ENCODE measurements at places on chromosomes 3 and 15. TPM values are rescaled to one million over a fixed set of nuclear protein-coding genes. Genes with fewer than 3 reads are reported as not detected.

GRCh38 chr3:111519178-111519855, 22.7 kb upstream of the CD96 start:
- H3K36me3 ChIP-seq: no peaks in the 10 kb centered on the region
- H3K27me3 ChIP-seq: no peaks in the 10 kb centered on the region
- no peak overlapping the region for H3K27ac ChIP-seq
- no peaks in the 10 kb centered on the region for H3K4me1 ChIP-seq
- no peak overlapping the region for H3K4me3 ChIP-seq

- no peaks in the 10 kb centered on the region for H3K36me3 ChIP-seq
- no peaks in the 10 kb centered on the region for H3K4me1 ChIP-seq
- H3K4me3 ChIP-seq: no peak overlapping the region
- no peak overlapping the region for H3K27ac ChIP-seq
- DNase-seq: no peak
- no peaks in the 10 kb centered on the region for H3K27me3 ChIP-seq
Observed at GRCh38 chr3:140530131-140530530, 147.7 kb upstream of the TRIM42 start.

DNA sequence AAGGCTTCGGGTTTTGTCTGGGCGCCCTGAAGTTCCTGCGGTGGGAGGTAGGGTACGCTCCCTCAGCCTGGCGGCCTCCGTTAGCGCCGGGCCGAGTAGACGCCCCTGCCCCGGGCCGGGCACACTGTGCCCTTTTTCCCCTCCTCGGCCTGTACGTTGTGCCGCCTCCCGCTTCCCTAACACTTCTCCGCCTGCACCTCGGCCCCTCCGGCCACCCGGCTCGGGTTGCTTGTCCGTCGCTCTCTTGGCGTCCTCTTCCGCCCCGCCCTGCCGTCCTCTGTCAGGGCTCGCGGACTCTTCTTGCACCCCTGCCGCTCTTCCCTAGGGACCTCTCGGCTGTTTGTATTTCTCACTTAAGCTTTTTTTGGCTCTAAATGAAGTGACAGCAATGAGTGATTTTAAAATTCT, 384 bp downstream of the KNL1 start:
- DNase-seq: peak; percentile 80
- no peak overlapping the region for H3K27ac ChIP-seq
- H3K27me3 ChIP-seq: no peaks in the 10 kb centered on the region
- no peaks in the 10 kb centered on the region for H3K4me1 ChIP-seq
- peak overlapping the region; percentile 98 for H3K4me3 ChIP-seq

Gene CHRNA3
- total RNA-seq: not detected

Gene TEX9
- total RNA-seq: 35.2 TPM

Gene TMPRSS7
- total RNA-seq: not detected

Gene CHRM5
- 0.06 TPM for total RNA-seq

All from kidney (tissue), 22 donors.